ENCODE measurements at places on chromosomes 11 and 22. TPM values are rescaled to one million over a fixed set of nuclear protein-coding genes. Genes with fewer than 3 reads are reported as not detected.

- DNase-seq, result peak; percentile 86
Observed at GRCh38 chr22:31248138-31248745, 36.1 kb downstream of the LIMK2 start.

OR52A1 gene
- not detected for total RNA-seq

MS4A4E gene
- total RNA-seq, result 3.2 TPM

DNA sequence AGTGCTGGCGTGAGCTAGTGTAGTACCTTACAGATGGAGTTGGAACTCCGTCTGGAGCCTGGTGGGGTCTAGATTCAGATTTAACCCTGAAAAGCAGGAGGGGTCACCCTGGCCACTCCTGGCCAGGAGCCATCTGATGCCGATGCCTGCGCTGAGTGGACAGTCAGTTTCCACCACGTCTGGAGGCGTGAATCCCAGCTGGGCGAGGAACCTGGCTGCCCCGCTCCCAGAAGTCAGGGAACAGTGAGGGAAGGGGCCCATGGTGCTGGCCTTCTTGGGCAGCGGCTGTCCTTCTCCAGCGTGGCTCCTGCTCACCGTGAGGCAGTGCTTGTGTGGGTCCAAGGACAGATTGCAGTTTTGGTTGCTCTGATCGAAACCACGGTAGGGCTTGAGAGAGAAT is 76.3 kb downstream of the PARVB start:
- DNase-seq, result no peak

DNA sequence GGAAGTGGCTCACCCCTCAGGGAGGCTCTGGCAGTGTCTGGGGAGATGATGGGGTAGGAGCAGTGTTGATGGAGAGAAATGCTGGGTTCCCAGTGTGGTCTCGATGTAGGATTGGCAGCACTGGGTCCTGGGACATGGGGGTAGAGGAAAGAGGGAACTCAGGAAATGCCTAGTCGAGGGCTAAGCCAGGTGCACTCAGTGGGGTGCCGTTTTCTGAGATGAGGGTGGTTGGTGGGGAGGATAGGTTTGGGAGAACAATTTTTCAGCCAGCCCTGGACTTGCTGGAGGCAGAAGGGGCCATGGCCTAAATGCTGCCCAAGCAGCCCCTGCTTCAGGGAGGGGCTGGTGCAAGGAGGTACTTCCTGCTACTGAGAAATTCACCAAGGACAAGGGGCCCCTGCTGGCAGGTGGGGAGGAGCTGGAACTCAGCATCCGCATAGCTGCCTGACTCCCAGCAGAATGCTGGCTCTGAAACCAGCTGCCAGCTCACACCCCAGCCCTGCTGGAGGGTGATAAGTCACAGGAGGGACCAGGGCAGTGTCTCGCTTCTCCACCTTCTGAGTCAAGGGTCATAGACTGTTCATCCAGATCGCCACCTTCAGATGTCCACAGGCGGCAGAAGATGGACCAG is 6.0 kb downstream of the CCDC157 start:
- no peak for DNase-seq

DNA sequence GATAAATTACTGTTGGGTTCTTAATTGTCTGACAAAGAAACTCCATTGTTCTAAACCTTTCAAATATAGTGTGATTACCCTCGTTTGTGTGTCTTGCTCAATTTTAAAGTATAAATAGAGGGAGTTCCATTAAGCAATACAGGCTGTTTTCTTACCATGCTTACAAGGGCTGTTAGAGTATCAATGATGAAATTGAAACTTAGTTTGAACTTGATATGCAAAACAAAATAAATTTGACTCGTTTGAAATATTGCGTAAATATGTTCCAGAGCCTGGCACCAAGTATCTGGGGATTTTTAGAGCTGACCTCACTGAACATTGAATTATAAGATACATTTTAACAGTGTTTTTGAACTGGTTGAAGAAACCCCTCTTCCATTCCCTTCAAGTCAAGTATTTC is 31.7 kb downstream of the TEAD1 start:
- DNase-seq, result no peak

- peak; percentile 60 for DNase-seq
Observed at GRCh38 chr11:134639586-134640330, 227.7 kb upstream of the B3GAT1 start.

DNA sequence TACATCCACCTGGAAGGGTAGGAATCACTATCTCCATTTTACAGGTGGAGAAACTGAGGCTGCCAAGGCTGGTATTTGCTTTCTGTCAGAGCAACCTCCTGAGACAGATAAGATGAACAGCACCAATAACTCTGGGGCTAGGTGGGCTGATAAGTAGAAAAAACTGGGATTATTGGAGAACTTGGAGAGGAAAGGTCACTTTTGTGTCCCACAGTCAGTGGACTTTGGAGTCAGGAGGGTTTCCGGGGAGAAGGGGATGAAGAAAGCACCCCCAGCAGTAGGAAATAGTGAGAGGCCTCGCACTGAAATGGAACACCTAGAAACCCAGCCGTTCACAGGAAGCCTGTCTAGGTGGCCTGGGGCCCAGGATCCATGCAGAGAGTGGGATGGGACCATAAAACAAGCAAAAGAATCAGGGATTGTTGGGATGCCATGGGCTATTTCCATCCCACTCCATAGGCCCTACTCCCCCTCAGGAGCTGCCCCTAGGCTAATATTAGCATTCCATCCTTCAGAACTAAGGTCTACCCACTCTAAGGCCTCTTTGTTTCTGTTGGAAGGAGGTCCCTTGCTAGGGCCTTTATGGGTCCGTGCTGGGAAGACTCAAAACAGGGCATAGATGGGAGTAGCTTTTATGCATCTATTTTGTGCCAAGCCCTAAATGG is 31.0 kb upstream of the FCHSD2 start:
- no peak for DNase-seq

- DNase-seq, result no peak
Observed at GRCh38 chr11:126731576-126732142, 268.9 kb downstream of the KIRREL3 start.

OR51I1 gene
- not detected for total RNA-seq

DNA sequence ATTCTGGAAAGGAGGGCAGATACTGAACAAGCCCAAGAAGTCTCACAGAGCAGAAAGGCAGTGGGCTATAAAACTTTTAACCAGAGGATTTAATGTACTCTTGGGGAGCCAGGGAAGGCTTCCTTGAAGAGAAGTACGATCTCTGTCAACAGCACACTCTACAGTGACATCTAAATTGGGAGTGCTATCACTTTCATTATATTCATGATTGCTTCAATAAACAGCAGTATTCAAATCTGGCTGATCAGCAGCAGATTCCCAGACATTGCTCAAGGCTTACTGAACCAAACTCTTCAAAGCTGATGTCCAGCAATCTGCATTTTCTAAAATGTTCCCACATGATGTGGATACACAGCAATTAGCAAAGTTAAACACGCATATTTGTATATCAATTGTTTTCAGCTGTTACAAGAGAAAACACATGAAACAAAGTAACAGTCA is 44.2 kb downstream of the SYTL2 start:
- no peak for DNase-seq

DNA sequence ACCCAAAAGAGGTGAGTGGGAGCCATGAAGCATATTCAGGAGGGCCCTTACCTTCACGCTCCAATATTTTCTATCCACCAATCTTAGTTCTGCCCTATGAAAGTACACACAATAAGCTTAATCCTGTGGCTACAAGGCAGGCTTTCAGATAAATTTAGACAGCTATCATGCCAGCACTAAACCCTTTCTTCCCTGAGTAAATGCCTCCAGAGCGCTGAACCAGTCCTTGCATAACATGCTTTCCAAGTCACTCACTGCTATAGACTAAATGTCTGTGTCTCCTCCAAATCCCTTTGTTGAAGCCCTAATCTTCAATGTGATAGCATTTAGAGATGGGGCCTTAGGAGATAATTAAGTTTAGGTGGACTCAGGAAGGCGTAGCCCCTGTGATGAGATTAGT is 50.3 kb upstream of the FIBIN start:
- no peak for DNase-seq

DNA sequence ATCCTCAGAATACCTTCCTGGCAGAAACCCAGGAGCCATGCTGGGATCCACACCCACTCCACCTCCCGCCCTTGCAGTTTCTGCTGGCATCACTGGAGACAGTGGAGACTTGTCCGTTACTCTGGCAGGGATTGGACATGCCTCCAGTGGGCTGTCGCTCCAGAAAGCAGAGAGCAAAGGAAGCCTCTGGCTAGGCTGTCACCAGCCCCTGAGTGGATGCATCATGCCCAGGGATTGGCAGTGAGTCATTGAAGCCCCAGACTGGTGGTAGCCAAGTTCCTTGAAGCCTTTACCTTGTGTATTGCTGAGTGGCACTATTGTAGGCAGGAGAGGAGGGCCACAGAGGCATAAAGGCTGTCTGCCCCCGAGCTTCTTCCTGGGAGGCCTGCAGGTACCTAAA is 34.8 kb upstream of the E2F8 start:
- DNase-seq, result no peak

Measured in mesenteric fat pad (tissue), 1 donor.